Renal cortex interstitium (tissue), 15 donors: ENCODE measurements at places on chromosomes 12 and 14. TPM values are rescaled to one million over a fixed set of nuclear protein-coding genes. Genes with fewer than 3 reads are reported as not detected.

- no peak for DNase-seq
These were observed 363.8 kb upstream of the TMEM132C start for GRCh38 chr12:127903146-127903545.

Gene RASSF8
- polyA plus RNA-seq, result 80.5 TPM

Gene KCNJ8
- 20.8 TPM for polyA plus RNA-seq

Gene COPS7A
- 61.5 TPM for polyA plus RNA-seq

Gene PTPRR
- polyA plus RNA-seq, result 0.64 TPM

DNA sequence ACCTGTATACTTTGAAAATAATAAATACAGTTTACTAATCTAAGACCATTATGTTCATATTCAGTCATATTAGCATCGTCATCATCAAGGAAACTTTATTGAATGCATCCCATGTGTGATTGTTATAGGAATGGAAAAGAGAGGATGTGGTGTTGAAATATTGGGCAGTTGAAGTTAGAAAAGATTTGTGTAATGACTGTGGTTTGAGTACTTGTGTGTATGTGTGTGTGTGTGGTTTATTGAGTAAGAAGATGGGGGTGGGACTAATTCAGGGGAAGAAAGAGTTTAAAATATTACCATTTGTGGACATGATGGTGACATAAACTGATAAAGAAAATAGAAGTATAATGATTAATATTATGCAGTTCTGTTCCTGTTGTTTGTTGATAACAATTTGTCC lies 238.7 kb upstream of the SEL1L start:
- DNase-seq, result no peak

DNA sequence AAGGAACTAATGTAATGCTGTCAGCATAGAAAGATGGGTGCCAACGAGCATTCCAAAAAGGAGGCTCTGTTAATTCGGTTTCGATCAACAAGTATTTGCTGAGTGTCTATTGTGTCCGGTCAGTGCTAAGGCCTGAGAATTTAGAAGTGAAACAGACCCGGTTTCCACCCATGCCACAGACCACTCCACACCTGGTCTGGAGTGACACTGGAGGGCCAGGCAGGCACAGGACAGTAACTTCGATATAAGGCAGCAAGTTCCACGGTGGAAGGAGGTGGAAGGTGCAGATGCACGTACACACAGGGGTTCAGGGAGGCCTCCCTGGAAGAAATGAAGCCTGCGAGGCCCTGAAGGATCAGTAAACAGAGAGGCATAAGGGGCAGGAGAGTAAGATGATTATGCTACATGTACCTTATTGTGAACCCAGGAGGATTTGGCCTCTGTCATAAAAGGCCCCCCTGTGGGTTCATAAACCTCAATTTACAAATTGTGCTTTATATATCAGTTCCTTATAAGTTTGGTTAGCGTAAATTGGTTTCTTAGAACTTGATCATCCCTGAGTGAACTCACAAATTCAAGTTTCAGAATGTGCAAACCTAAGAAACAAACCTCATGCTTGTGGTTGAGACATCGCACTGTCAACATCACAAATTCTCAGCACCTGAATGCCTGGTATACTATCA lies 25.9 kb downstream of the SSH1 start:
- DNase-seq, result no peak

DNA sequence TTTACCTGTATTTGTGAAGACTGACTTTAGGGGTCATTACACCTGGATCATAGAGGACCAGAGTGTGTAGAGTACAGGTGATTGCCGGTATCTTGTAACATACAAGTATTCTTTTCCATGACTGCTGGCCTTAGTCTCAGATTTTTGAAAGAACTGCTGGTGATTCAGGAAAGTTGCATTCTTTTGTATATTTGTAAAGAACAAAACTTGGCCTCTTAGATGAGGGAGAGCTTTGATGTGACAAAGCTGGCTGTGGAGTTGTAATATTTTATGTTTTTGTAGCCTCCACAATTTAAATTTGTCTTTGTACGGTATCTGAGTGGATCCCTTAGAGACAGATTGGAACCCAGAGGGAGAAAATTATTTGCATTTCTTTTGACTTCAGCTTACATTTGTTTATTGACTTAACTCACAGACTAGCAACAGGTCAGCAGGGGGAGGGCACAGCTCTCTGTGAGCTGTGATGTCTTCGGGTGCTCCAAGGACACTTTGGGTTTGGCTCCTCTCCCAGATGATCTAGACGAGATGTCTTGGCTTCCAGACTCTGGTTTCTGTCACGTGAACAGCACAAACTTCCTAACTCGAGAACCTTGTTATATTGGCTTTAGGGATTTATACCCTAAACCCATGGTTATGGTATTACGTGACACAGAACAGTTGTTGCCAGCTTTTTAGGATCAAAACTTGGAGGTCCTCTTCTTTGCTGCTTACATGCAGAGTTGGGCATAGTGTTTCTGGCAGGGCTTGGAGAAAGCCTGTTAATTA lies 65.9 kb downstream of the DAAM1 start:
- DNase-seq, result peak; percentile 50

DNA sequence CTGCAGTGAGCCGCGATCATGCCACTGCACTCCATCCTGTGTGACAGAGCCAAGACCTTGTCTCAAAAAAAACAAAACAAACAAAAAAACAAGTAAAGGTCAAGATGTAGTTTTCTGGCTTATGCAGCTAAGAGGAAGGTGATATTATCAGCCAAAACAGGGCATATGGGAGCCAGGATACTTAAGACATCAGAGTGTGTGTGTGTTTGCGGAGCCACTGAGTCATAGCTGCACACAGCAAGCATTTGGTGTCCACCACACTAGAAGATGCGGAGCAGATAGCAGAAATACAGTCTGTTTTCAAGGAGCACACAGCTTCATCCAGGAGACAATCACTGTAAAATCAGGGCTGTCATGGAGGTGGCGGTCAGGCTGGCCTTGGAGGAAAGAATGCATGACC lies 72.6 kb upstream of the REP15 start:
- DNase-seq, result no peak

DNA sequence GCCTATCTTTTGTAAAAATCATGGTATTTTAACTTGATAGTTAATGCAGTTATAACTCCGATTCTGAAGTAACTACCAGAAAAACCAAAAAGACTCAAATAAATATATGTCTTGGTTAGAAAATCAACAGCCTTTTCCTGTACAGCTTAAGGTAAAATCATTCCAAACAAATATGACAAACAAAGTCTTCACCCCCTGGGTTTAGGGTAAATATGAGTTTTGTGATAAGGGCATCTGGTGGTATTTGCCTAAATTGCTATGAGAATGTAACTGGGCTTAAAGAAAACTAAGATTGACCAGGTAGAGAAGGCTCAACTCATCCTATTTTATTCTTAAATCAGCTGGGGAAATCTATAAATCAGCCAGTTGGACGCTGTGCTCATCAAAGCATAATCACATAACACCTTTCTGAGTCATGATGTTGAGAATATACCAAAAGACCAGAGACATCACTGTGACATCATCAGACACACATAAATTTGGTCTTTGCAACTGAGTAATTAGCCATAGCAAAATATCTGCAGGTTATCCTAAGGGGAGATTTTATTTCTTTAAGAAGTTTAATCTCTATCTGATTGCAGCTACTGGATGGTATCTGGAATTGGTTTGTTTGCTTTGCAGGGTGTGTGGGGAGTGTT lies 133.9 kb downstream of the STXBP6 start:
- no peak for DNase-seq

GRCh38 chr14:26597071-26597588 lies 703 bp downstream of the NOVA1 start:
- peak; percentile 29 for DNase-seq

DNA sequence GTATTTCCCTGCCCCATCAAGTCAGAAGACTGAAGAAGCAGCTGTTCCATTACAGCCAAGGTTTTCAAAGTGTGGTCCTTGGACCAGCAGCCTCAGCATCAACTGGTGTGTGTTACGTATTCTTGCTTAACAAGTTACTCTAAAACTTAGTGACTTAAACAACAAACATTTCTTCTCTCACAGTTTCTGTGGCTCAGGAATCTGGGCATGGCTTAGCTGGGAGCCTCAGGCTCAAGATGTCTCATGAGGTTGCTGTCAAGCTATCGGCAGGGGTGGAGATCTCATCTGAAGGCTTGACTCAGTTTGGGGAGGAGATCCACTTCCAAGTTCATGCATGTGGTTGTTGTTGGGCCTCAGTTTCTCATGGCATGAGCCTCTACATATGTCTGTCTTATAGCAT lies 174.5 kb downstream of the KTN1 start:
- no peak for DNase-seq

- peak; percentile 70 for DNase-seq
These were observed 4.8 kb downstream of the YBX3 start for GRCh38 chr12:10718279-10718821.

- DNase-seq, result no peak
These were observed 48.7 kb downstream of the CCDC92 start for GRCh38 chr12:123923927-123924326.

Gene ALDH2
- polyA plus RNA-seq, result 119 TPM

Gene CFAP73
- polyA plus RNA-seq, result 3.1 TPM

Gene MAX
- 58.4 TPM for polyA plus RNA-seq

Gene ANG
- polyA plus RNA-seq, result 3.3 TPM

Gene FAM181A
- polyA plus RNA-seq, result not detected

DNA sequence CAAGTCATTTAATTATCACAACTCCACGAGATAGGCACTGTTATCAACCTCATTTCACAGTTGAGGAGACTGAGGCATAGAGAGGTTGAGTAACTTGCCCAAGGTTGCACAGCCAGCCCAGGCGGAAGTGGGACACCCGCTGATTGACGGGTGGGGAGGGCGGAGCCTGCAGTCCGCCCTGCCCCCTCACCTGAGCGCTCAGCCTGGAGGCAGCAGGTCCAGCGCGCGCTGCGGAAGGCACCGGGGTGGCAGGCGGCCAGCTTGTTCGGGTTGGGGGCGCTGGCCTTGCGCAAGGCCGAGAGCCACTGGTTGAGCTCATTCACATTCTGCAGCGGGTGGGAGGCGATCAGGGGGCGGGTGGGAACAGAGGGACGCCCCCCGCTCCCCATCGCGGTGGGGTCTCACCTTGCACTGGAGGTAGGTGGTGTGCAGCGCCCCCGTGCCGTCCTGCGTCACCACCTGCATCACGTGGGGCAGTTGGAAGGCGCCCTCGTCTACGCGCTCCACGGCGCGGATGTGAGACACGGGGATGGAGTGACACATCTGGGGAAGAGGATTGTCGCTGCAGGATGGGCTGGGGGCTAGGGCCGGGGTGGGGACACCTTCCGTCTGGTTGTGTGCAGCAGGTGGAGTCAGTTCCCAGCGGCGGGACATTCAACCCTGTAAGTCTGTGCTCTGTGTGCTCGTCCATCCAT lies 31.7 kb downstream of the RASAL1 start:
- DNase-seq, result no peak

DNA sequence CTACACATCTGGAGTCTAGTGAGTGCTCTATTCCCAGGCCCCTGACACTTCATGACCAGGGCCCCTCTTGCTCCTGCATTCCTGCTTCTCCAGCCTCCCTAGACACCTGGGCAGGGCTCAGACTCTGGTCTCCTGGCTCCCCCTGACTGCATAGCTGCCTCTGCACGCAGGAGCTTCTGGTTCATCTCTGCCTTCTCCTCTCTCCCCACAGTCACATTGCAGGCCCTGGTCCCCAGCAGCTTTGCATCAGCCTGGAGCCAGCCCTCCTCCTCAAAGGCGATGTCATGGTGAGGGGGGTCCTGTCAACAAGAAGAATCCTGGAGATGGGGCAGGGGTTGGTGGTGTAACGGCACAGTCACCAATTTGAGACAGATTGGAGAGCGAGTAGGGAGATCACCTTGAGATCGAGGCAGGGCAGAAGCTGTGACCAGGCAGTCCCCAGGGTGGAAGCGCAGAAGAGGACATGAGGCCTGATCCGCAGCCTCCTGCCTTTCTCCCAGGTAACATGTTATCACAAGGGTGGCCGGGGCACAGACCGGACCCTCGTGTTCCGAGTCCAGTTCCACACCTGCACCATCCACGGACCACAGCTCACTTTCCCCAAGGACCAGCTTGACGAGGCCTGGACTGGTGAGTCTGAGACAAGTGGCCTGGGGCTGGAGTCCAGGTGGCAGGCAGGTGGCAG lies 8.1 kb downstream of the TNS2 start:
- no peak for DNase-seq

DNA sequence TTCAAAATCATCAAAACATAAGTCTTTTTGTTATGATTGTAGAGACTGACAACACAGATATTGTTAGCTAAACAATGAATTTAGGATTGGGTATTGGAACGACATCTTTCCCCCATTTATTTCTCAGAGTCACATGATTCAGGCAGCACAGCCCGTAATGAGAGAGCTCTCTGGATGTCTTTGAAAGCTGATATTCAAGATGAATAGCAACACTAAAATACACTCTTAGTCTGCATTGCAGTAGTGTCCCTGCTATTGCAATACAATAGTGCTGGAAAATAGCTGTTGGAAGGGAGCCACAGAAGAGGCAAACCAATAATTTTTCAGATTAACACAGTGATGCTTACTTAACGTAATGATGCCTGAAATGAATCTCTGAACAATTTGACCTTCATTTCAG lies 9.9 kb downstream of the GTSF1 start:
- no peak for DNase-seq

- no peak for DNase-seq
These were observed 354.2 kb downstream of the TMEM121 start for GRCh38 chr14:105880616-105881015.

Gene PLCZ1
- polyA plus RNA-seq, result 0.72 TPM

DNA sequence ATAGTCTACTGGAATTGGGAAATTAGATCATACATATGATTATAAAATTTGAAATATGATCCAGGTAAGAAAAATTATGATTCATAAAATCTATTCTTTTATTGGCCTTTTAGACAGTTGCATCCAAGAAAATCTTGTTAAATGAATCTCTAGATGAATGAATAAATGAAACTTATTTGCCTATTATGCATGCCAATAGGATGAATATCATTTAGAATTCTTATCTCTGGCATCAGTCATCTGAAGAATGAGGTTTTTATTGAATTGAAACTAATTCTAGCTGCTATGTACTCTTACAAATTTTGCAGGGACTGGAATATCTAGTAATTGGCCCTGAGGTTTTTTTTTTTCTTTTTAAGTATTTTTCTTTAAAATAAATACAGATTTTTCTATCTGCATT lies 475.5 kb downstream of the NAV3 start:
- DNase-seq, result no peak

Gene SLC39A5
- 79.4 TPM for polyA plus RNA-seq

Gene ASB2
- polyA plus RNA-seq, result 0.31 TPM
